Stimulated activated CD4-positive, alpha-beta T cell treated with anti-CD3 and anti-CD28 coated beads, TNF-alpha, amount 100 ng/mL, for 1 hour (primary cell): ENCODE measurements at places on chromosomes 16 and 17.

GRCh38 chr17:68248199-68248825 is 469 bp downstream of the AMZ2 start:
- DNase-seq, result no peak

DNA sequence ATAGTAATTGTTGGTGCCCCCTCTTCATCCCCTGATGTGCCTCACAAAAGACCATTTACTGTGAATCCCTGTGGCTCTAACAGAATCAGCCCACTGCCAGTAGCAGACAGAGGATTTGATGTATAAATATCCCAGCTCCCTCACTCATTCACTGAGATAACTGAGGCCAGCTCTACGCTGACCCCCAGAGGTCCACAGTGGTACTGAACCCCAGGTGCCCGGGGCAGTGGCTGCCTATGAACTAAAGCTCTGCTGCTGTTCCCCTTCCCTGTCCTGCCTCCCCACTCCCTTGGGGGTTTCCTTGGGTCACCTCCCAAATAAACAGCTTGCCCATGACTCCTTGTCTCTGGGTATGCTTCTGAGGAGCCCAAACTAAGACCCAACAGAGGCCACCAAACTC is 295.8 kb downstream of the FOXL1 start:
- DNase-seq, result peak; percentile 5

DNA sequence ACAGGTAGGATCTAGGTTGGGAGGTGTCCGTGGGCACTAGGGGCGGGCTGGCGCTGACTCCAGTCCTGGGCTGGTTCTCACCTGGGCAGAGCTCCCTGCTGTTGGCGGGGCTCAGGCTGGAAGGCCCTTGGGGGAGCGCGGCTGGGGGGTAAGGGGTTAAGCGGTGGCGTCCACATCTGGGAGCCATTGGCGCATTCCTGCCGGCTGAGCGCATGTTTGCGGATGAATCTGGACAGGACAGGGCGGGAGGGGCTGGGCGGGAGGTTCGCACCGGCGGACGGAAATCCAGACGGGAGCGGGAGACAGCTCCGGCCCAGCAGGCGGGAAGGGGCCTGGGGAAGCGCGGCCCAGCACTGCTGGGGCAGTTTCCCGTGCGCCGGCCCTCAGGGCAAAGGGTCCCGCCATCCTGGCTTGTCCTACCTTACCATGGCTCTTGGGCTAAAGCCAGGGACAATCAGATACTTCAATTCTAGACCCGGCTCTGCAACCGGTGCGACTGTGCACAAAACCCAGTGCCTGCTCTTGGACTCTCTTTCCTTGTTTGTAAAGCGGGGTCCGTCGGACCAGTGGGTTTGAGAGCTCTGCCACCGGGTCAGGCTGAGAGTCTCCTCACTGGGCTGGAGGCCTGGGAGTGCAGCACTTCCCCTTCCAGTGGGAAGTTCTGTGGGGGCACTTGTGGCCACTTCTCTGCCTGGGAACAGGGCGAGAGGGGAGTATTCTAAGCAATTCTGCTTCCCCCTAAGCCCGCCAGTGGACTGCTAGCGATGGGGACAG is 7.8 kb downstream of the RARA start:
- no peak for DNase-seq

- no peak for DNase-seq
Observed at GRCh38 chr17:79836510-79836971, 2.7 kb downstream of the CBX4 start.

GRCh38 chr16:28301620-28302019 is 9.3 kb downstream of the SBK1 start:
- DNase-seq, result no peak
